Stimulated activated CD8-positive, alpha-beta memory T cell treated with anti-CD3 and anti-CD28 coated beads, Interleukin-7, amount 100 ng/mL, for 24 hours (primary cell): ENCODE measurements at places on chromosomes 3 and 15.

DNA sequence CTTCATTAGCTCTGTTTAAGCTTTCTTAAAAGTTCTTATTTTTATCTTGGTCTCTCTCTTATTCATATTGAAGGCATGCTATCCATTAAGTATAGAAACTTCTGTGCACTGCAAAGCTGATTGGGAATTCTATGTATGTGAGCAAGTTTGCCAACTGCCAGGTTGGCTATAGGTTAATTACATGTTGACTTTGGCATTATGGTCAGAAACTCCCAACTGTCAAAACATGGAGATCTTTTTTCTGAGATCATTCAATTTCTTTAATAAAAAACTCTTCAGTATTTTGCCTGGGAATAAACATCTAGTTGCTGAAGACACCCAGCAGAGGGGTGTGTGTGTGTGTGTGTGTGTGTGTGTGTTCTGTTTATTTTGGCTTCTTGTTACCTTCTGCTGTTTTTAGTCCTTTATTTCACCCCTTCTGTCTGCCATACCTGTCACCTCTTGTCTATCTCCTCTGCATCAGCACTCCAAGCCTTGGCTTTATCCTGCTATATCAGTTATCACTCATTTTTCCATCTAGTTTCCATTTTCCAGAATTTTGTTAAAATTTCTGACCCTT, 1.3 kb upstream of the ARL14 start:
- DNase-seq: no peak

GRCh38 chr3:140252812-140253656, 318.0 kb downstream of the CLSTN2 start:
- DNase-seq: no peak

GRCh38 chr3:171121801-171122200, 95.3 kb upstream of the SLC2A2 start:
- no peak for DNase-seq

GRCh38 chr3:152173627-152174026, 95.1 kb upstream of the MBNL1 start:
- DNase-seq: no peak
